M059J (cell line): ENCODE measurements at places on chromosomes 13 and 19. TPM values are rescaled to one million over a fixed set of nuclear protein-coding genes. Genes with fewer than 3 reads are reported as not detected.

LGI4 gene
- total RNA-seq: not detected in 2 replicates

NALCN gene
- 0.17 and 1.4 TPM in 2 replicates for total RNA-seq

GIPR gene
- total RNA-seq: 0.02 and 0.32 TPM in 2 replicates

OXGR1 gene
- total RNA-seq: 0.49 TPM in 1 of 2 replicates, not detected in the other

CUL4A gene
- 74.6 and 83.9 TPM in 2 replicates for total RNA-seq

DENND1C gene
- total RNA-seq: not detected in 2 replicates

TJP3 gene
- total RNA-seq: 0.30 and 0.49 TPM in 2 replicates

KLK4 gene
- total RNA-seq: not detected in 2 replicates

SLC1A6 gene
- not detected in 2 replicates for total RNA-seq

FFAR3 gene
- not detected in 2 replicates for total RNA-seq

PCDH17 gene
- 1.1 and 2.4 TPM in 2 replicates for total RNA-seq

ZNF491 gene
- 0.39 and 0.64 TPM in 2 replicates for total RNA-seq

SIGLEC10 gene
- total RNA-seq: not detected in 2 replicates
